Stimulated activated CD4-positive, alpha-beta T cell treated with anti-CD3 and anti-CD28 coated beads, TNF-alpha, amount 100 ng/mL, for 4 hours (primary cell): ENCODE measurements at places on chromosomes 4 and X.

- no peak for DNase-seq
Measured at GRCh38 chr4:152763796-152764195, 15.7 kb downstream of the TIGD4 start.

DNA sequence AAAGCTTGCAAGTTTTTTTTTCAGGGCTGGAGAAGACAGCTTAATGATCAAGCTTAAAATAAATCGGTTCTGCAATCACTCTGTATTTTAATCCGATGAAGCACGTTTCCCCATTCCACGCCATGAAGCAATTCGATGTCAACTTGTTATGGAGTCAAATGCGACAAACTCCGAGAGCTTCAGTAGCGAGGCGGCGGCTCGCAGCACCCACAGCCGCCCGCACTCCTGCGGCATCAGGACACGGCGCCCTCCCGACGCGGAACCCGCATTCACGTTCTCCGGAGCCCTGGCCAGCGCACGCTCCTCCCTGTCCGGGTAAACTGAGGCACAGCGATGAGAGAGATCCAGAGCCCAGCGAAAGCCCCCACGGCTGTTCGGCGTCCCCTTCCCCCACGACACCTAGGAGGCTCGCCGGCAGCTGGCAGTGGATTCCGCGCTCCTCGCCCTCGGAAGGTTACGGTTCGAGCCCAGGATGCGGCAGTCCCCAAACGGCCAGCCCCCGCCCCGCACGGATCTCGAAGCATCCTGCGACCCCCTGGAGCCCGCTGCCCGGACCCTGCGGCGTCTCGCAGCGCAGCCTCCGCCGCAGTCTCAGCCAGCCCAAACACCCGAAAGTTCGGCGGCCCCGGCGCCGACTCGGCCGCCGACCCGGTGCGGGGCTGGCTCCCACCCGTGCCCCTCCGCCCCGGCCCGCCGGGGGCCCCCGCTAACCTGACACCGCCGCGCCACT lies 507 bp downstream of the MFAP3L start:
- no peak for DNase-seq

DNA sequence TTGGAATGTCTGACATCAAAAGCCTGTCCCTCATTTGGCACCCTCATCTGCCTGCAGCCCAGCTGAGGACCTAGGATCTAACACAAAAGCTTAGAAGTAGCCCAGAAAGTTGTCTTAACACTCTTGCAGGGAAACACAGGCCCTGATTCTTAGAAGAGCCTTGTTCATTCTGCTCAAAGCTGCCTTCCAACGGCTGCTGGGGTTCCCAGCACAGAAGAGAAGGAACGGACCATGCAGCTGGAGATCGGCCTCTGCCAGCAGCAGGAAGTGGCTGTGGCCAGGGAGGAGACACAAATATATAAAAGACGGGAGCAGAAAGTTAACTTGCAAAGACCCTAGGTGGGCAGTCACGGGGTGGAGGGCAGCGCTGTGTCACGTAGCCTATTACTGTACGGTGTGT lies 20.4 kb downstream of the PRPS2 start:
- DNase-seq = no peak

DNA sequence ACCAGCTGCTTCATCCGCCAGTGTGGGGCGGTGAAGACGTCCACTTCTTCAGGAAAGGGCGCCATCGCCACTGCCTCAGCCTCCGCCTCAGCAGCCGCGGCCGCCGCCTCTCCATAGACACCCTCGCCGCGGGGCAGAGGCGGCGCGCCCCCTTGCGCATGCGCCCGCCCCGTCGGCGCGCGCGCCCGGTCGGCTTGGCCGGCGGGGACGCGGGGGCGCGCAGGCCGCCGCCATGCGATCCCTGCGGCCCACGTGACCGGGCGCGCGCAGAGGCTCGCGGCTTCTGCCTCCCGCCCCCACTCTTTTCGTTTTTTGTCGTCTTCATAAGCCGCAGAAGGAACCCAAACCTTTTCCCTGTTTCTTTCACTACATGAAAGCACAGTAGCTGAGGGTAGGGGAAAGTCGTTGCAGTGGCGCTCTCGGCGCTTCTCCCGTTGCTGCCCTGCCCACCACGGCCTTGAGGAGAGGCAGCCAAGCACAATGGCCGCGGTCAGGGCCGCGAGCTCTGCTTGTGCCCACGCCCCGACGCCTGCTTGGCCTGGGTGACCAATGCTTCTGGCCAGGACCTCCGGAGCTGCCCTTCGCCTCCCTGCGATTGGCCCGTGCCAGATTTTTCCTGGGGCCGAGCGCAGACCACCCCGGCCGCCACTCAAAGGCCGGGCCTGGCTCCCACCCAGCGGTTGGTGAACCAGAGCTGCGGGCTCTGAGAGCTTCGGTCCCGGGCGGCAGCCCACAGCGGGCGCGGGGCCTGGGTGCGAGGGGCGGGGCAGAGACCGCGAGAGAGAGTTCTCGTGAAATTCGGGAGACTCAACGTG lies at the start of gene FBXL5:
Gene FBXL5, minus strand, starts transcription at position 135 of the 815 bp plus-strand sequence. Its CDS starts 70 bp downstream, at position 65.
- DNase-seq = peak; percentile 73

GRCh38 chrX:2313864-2314640 lies 186.7 kb downstream of the DHRSX start:
- DNase-seq = no peak

DNA sequence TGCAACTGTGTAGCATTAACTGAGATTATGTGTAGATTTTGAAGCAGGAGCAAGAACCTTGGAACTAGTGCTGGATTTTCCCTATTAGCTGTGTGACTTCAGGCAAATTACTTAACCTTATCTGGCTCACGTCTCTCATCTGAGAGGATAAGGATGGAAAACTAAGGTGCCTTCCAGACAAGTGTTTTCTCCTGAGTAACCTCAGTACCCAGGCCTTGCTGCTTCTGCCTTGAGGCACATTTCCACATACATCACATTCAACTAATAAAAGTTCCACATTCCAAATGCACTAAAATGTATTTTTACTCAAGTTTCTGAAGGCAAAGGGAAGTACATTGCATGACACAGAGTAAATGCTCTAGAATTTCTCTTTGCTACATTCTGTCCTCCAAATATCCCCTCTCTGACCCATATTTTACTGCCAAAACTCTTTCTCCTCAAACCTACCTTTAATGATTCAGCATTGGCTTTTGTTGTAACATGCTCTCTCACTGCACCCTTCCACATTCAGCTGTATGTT lies 195.4 kb upstream of the ADGRL3 start:
- DNase-seq = no peak

- DNase-seq = no peak
Measured at GRCh38 chr4:140018931-140019618, 134.9 kb downstream of the MAML3 start.

DNA sequence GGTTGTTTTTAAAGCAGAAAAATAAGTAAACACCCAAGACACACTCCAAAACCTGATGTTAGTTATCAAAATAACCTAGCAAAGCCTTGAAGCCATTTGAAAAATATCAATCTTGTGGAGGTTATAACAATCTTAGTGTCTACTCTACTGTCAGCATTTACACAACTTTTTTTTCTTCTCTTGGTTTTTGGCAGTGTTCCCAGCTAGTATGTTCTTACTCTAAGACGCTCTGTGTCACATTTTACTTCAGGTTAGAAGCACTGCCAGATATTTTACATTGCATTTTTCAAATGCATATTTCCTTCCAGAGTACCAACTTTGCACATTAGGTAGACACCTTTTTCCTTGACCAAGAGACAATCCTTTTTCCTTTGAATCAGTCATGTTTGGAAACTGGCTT lies 114.0 kb upstream of the INPP4B start:
- no peak for DNase-seq

DNA sequence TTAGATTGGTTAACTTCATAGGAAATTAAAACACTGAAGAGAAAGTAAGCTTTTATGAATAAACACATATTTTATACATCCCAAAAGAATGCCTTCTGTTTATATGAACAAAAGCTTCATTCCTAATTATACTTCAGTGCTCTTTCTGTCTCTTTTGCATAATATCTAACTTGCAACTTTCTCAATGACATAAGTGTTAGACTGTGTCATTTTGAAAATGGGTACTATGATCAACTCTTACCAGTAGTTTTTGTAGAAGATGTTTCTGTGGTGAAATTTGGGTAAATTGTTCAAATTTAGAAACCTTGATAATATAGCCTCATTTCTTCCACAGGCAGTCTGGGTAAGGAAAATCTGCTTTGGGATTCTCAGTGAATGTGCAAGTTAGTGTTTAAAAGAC lies 991.4 kb downstream of the CCSER1 start:
- no peak for DNase-seq

- DNase-seq = no peak
Measured at GRCh38 chr4:117968606-117969005, 65.7 kb upstream of the NDST3 start.

GRCh38 chr4:151035911-151036310 lies 20.8 kb upstream of the LRBA start:
- no peak for DNase-seq
